ENCODE measurements at places on chromosomes 1 and 21.
A peak's percentile ranks its signal among the peaks of the same experiment; 100 is the strongest.

- no peak for ATAC-seq
Observed at GRCh38 chr1:149903836-149904491, 4.6 kb downstream of the BOLA1 start.

GRCh38 chr1:95286479-95286878 lies 52.5 kb downstream of the RWDD3 start:
- no peak for ATAC-seq

GRCh38 chr1:84223751-84224432 lies 77.6 kb upstream of the SAMD13 start:
- no peak for ATAC-seq

DNA sequence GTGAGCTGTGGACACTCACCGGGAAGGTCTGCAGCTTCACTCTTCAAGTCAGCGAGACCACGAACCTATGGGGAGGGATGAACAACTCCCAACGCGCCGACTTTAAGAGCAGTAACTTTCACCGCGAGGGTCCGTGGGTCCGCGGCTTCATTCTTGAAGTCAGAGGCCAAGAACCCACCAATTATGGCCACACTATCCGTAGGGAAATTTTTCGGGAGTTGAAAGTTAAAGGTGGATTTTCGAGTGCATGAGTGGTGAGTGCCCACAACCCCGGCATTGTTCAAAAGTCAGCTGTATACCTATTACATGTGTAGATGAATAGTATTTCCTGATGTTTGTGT lies 19.7 kb downstream of the EXOC8 start:
- no peak for ATAC-seq

GRCh38 chr1:161260376-161261260 lies 2.1 kb downstream of the PCP4L1 start:
- ATAC-seq, result peak; percentile 51

- no peak for ATAC-seq
Observed at GRCh38 chr1:201617157-201617556, 78.2 kb downstream of the NAV1 start.

DNA sequence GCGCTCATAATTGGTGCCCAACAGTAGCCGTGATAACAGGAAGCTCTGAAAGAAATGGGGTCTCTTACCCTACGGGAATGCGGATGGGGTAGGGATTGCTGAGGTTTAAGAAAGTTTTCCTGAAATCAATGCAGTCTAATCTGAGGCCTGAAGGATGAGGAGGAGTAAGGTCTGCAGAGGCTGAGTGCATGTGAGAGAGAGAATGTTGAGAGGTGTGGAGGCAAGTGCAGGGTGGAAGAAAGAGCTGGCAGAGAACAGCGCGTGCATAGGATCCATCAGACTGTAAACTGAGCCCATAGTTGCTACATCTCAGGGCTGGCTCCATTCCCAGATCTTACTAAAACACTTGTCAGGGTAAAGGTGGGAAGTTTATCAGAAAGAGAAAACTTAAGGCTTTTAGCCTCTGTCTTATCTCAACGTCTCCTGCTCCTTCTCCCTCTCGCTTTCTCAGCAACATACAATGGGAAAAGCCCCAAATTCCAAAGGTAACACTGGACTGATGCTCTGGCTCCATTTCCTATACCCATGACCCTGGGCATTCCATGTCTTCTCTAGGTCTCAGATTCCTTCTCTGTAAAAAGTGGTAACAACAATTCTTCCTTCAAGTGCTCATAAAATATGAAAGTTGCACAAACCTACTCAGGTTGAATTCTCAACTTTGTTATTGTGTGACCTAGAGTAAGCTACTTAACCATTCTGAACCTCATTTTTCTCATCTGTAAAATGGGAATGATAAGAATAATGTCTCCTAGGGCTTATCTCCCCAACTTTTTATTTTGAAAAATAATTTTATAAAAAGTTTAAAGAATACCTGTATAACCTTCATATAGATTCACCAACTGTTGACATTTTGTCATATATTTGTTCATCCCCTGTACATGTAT lies 75.2 kb downstream of the SH3GLB1 start:
- ATAC-seq, result no peak

- no peak for ATAC-seq
Observed at GRCh38 chr1:171937938-171938337, 96.6 kb downstream of the DNM3 start.

GRCh38 chr1:2628933-2629626 lies 3.7 kb downstream of the MMEL1 start:
- ATAC-seq, result no peak

DNA sequence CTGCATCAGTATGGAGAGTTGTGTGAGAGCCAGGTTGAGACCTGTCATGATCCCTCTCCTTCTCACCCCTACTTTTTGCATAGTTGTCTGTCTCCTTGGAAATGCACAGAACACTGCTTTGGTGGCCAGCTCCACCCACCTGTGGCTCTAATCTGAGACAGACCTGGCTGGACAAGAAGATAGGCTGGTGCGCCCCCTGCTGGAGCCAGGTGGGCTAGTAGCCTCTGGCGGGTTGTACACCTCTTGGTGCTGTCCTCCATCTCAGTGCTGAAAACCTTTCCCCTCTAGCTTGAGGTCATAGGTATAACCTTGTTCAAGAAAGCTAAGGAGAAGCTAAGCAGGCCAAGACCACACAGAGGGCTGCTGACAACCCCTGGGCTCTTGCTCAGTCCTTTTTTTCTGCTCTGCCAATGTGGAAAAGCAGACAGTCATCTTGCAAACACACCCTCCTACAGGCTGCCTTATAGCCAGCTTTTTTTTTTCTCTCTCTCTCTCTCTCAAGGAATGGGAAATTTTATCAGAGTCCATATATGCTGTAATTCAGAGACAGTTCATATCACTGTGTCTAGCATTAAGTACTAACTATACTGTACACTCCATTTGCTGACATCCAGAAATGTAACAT lies 58.8 kb upstream of the SPATA6 start:
- peak; percentile 86 for ATAC-seq

DNA sequence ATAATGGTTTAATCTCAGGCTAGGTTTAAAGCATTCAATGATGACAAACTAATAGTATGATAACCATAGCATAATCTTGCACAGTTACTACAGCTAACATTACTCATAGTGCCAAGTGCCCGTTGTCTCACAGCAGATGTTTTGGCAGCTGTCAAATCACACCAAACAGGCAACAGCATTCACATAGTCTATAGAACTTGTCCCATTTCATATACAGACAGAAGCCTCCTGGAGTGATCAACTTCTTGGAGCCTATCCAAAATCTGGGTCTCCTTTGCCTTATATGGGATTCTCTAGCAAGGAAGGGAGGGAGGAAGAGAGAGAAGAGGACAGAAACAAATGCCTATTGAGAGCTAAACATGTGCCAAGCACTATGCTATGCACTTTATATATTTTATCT lies 250.6 kb upstream of the ZP4 start:
- no peak for ATAC-seq

- ATAC-seq, result no peak
Observed at GRCh38 chr1:220921498-220921897, 42.3 kb downstream of the HLX start.

GRCh38 chr1:93500275-93500674 lies 52.4 kb downstream of the FNBP1L start:
- no peak for ATAC-seq

- ATAC-seq, result no peak
Observed at GRCh38 chr1:67969446-67969845, 81.0 kb downstream of the DIRAS3 start.

GRCh38 chr1:178942285-178943198 lies 71.7 kb upstream of the ANGPTL1 start:
- no peak for ATAC-seq

DNA sequence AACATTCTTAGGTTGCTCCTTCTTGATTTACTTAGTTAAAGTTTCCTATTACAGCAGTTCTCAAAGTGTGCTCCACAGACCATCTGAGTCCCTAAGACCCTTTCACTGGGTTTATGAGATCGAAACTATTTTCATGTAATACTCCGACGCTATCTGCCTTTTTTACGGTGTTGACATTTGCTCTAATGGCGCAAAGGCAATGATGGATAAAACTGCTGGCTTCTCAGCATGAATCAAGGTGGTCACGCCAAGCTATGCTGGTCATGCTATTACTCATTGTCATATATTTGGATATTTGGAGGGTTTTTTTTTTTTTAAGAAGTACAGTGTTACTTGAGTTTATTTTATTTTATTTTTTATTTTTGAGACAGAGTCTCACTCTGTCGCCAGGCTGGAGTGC lies 235.1 kb downstream of the KIF26B start:
- ATAC-seq, result no peak

DNA sequence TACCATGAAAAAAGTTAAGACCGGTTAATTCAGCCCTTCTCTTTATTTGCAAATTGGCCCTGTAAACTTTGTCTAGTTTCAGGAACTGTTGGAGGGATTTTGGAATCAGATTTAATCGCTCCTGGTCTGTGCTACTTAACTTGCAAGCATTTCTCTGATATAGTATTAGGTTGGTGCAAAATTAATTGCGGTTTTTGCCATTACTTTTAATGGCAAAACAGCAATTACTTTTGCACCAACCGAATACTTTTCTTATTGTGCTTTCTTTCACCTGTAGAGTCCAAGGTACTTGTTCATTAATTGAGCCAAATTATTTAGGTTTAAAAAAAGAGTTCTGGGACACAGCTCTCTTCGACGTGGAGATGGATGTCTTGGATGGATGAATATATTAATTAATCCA lies 92.8 kb upstream of the HNRNPU start:
- ATAC-seq, result no peak

DNA sequence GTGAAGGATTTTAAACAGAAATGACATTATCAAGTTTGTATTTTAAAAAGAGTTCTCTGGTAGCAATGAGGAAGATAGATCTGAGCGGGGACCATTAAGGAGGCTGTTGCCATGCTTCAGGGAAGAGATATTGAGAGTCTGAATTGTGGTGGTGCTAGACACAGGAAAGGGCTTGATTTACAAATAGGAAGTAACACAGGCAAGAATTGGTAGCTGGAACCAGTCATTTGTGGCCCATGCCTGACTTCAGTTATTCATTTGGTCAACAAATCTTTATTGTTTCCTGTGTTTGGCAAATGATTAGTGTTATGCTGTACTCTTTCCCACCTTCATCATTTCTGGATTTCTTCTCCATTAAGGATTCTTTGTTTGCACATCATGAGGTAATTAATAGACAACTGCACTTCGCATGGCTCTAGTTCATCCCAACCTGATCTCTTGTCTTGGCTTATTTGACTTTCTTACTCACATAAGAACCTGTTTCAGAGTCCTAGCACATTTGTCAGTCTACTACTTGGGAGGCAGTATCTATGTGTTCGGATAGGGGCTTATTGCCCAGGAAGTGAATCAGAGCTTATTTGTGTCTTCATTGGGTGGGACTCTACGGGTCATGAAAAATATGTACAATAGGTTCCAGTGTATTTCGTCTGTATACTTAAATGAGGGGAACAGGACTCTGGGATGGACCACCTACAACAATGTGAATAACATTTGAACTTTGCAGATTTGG lies 32.3 kb downstream of the EEIG2 start:
- no peak for ATAC-seq

GRCh38 chr21:46199436-46200373 lies 15.4 kb upstream of the SPATC1L start:
- no peak for ATAC-seq

DNA sequence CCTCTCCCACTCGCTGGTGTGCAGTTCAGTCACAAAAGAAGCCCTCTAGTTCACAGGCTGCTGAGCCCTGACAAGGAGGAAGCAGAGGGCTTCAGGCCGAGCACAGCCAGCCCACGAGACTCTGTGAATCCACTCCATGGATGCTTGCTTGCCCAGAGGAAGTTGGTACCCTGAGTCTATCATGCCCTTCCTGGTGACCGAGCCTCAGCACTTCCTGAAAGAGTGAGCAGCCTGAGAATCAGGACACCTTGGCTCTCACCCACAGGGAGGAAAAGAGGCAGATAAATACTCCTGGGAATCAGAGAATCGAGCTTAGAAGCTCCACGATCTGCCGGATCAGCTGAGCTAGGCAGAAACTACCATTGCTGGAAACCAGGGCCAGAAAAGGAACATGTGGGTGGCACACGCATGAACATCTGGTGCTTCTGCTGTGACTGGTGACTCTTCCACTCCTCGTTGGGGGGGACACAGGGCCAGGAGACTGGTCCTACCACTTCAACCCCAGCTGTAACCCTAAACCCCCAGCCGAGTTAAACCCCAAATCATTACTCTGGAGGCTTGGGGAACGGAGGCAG lies 376.3 kb upstream of the CAMK1G start:
- no peak for ATAC-seq

- no peak for ATAC-seq
Observed at GRCh38 chr21:38679534-38679933, 126.2 kb upstream of the ETS2 start.

DNA sequence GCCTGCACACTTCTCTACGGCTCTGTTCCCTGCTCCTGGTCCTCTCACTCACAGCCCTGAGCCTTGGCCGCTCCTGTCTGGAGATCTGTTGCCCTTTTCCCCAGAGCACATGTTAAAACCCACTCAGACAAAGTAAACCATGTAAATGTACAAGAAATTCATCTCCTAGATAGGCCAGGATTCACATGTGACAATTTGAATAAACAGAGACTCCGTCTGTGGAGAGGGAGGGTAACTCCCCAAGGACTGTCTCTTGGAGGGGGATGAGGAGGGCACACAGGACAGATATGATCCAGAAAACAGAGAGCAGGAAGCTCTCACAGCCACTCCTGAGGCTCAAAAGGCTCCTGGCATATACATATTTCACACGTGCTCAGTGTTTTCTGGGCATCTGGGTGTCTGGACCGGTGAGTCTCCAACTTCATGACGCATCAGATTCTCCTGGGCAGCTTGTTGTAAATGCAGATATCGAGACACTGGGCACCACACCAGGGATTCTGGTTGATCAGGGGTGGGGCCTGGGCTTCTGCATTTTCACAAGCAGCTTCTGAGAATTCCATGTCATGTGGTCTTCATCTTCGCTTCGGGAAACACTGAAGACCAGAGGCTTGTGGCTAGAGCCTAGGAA lies 6.4 kb upstream of the KAZN start:
- no peak for ATAC-seq

GRCh38 chr1:204286831-204287421 lies 72.8 kb downstream of the PLEKHA6 start:
- no peak for ATAC-seq

GRCh38 chr21:36929622-36930021 lies 36.8 kb downstream of the HLCS start:
- ATAC-seq, result no peak

GRCh38 chr1:121445679-121446078 lies 260.9 kb downstream of the SRGAP2C start:
- ATAC-seq, result no peak

DNA sequence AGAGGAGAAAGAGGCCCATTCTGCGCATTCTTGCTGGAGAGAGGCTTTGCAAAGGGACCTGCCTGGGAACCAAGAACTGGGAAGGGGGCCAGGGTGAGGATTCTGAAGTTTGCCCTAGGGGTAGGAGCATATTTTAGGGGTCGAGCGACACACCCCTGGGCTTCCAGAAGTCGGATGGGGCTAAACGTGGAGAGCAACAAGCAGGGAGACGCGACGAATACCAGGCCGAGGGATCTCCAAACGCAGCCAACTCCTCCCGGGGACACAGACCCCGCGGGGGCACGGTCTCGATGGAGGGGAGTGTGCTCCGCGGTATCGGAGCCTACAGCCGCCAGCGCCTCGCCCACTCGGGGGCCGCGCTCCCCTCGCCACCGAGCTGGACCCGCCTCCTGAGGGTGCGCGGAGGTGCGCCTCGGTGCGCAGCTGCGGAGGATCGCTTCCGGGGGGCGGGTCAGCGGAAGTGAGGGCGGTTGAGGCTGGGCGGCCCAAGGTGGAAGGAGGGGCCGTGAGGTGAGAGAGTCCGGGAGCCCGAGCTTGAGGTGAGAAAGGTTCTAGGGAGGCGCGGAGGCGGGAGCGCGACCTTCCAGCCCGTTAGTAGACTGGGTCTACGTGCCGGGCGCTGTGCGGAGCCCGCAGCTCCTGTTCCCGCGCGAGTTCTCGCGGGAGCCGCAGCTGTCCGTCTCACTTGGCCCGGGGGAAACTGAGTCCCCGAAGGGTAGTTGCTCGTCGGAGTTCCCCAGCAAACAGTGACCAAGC lies at the start of gene MTFR1L:
MTFR1L (plus strand) TSS at position 464 of the 756 bp plus-strand sequence. CDS start 3,151 bp downstream, outside the sequence.
- peak; percentile 89 for ATAC-seq
